Natural killer cell (primary cell): ENCODE measurements at places on chromosomes 1 and 21. TPM values are rescaled to one million over a fixed set of nuclear protein-coding genes. Genes with fewer than 3 reads are reported as not detected.
A peak's percentile ranks its signal among the peaks of the same experiment; 100 is the strongest.

- H3K27ac ChIP-seq, result no peak overlapping the region
- H3K4me3 ChIP-seq, result no peak overlapping the region
- H3K36me3 ChIP-seq, result no peaks in the 10 kb centered on the region
- peaks cover 10% of the 10 kb centered on the region for H3K4me1 ChIP-seq
Measured at GRCh38 chr1:22709891-22710700, 543 bp upstream of the EPHB2 start.

DNA sequence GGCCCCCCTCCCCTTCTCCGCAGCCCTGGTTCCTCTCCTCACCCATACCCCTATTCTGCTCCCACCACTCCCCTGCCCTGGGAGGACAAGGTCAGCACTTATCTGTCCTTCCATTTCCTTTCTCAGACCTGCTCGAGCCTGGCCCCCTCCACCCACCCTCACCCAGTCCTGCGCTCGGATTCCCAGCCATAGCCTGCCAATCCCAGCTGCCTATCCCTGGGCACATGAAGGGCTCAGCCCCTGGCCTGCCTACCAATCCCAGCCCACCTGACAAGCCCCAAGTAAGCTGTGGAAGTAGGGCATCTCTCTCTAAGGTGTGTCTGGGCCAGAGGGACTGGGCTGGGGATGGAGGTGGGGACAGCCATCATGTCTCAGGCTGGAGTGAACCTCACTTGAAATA is 5.4 kb downstream of the BLACAT1 start:
- peaks cover 21% of the 10 kb centered on the region for H3K27me3 ChIP-seq
- no peak for DNase-seq
- H3K27ac ChIP-seq, result no peak overlapping the region
- H3K4me1 ChIP-seq, result peaks cover 14% of the 10 kb centered on the region

DNA sequence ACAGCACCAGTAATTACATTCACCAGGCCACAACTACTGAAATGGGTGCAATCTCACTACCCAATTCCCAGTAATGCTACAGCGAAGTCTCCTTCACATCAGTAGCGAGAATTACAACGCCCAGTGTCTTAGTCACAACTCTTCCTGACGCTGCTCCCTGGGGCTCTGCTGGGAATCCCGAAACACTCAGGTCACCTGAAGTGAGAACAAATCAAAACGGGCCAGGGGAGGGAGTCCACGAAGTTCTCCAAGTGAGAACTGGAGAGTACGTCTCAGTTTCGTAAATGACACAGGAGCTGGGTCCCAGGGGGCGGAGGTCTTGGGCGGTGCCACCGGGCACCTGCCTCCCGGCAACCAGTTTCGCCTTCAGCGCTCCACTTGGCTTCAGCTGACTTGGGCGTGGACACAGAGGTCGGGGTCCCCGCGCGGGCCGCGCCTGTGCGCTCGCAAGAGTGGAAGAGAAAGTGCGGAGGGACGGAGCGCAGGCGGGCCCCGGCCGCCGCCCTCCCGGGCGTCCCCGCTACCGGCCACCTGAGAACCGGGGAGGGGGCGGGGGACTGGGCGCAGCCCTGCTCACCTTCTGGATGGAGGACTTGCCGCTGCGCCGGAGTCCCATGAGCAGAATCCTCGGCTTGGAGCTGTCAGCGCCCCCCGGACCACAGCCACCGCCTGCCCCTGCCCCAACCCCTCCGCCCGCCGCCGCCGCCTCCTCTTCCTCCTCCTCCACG is 575 bp downstream of the RRAGC start:
- no peaks in the 10 kb centered on the region for H3K27me3 ChIP-seq
- peak; percentile 60 for DNase-seq
- peak overlapping the region; percentile 77 for H3K4me3 ChIP-seq
- peaks cover 23% of the 10 kb centered on the region for H3K36me3 ChIP-seq
- peak overlapping the region; percentile 62 for H3K27ac ChIP-seq
- peaks cover 27% of the 10 kb centered on the region for H3K4me1 ChIP-seq

NEGR1 gene
- total RNA-seq, result 1.3 TPM

CHIA gene
- not detected for total RNA-seq
